Caco-2 (cell line): ENCODE measurements at places on chromosomes 7 and 10. TPM values are rescaled to one million over a fixed set of nuclear protein-coding genes. Genes with fewer than 3 reads are reported as not detected.

Gene GIMAP4
- not detected in 2 replicates for total RNA-seq

Gene COPS6
- total RNA-seq = 142 and 150 TPM in 2 replicates

GRCh38 chr7:155660059-155660757, 15.7 kb downstream of the RBM33 start:
- no peaks in the 10 kb centered on the region for H3K36me3 ChIP-seq
- H3K4me3 ChIP-seq = no peak overlapping the region
- H3K27me3 ChIP-seq = no peaks in the 10 kb centered on the region
- H3K4me1 ChIP-seq = no peaks in the 10 kb centered on the region

- no peak overlapping the region for H3K4me3 ChIP-seq
- DNase-seq = no peak
- no peak overlapping the region for H3K27ac ChIP-seq
- H3K4me1 ChIP-seq = no peaks in the 10 kb centered on the region
- H3K36me3 ChIP-seq = no peaks in the 10 kb centered on the region
Observed at GRCh38 chr7:25884265-25884828, 267.7 kb upstream of the NFE2L3 start.

GRCh38 chr7:25786936-25787335, 365.1 kb upstream of the NFE2L3 start:
- no peak for DNase-seq
- no peaks in the 10 kb centered on the region for H3K36me3 ChIP-seq
- no peak overlapping the region for H3K27ac ChIP-seq
- H3K4me3 ChIP-seq = no peak overlapping the region

DNA sequence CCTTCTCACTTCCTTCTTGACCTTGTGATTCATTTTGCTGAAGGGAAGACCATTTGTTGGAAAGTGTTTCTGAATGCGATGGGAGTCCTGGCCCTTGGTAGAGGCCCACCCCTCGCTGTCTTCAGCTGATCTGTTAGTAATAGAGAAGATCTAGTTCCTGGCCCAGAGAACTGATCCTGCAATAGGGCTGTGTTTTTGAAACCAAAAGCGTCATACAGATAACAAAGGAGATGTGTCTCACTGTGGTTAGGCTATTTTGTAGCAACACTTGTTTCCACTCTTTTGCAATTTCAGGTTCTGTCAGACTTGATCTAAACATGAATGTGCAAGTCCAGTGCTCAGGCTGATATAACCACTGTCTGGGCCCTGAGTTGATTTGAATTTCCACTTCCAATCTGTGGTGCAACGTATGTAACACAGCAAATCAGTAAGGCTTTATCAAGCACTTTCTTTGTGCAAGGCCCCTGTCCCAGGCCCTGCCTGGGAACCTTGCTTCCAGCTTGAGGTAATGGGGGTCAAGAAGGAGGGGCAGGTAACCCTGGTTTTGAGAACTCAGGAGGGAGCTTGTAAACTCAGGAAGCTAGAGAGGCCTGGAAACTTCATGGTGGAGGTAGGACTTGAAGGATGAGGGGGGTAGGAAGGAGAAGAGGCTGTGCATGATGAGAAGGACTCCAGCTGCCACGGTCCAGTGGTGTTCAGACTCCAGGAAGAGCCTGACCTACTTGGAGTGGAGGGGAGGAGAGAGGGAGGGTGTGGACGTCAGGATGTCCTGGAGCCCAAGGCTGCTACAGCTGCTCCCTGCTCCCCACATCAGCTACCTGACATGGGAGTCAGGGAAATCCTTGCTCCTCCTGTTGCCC, 42.2 kb upstream of the SRGN start:
- no peaks in the 10 kb centered on the region for H3K4me1 ChIP-seq
- H3K27me3 ChIP-seq = no peaks in the 10 kb centered on the region
- DNase-seq = no peak
- no peaks in the 10 kb centered on the region for H3K36me3 ChIP-seq
- no peak overlapping the region for H3K27ac ChIP-seq

DNA sequence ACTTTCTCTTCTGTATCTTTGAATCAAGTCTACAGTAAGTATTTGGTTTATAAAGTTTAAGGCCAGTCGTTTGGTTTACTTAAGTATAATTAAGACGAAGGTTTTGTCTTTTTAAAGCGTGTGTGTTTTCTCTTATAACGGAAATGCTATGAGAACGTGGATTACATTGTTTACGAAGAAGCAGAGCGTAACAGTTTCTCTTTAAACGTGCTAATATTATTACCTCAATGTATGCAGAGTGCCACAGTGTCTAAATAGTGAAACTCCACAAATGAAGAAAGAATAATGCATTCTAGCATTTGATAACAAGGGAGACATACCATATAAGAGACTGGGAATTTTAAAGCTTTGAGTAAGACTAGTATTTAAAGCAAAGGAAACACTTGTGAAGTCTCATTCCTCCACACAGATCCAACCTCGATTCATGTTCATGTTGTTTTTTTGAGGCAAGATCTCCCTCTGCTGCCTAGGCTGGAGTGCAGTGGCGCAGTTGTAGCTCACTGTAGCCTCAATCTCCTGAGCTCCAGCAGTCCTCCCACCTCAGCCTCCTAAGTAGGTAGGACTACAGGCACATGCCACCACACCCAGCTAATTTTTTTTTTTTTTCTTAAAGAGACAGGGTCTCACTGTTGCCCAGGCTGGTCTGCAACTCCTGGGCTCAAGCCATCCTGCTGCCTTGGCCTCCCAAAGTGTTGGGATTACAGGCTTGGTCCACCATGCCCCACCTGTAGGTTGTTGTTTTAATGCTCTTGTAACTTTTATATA, 75.1 kb downstream of the ANKRD61 start:
- H3K4me3 ChIP-seq = peak overlapping the region; percentile 90
- DNase-seq = peak; percentile 45
- peak overlapping the region; percentile 48 for H3K27ac ChIP-seq

DNA sequence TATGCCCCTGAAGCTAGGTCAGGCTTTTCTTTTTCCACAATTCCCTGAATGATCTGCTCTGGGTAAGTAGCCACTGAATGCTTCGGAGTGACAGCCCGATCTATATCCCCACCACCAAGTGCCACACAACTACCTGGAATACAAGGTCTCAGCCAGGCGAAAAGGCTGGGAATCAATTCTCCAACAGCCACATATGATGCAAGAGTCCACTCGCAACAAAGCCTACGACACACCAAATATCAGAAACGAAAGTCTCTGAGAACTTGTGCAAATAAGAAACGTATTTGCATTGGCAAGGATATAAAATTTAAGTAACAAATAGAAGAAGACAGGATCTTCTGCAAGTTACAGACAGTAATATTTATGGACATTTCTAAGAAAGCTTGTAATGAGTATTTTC, 5.7 kb downstream of the HIPK2 start:
- H3K4me3 ChIP-seq = no peak overlapping the region
- H3K27me3 ChIP-seq = no peaks in the 10 kb centered on the region
- DNase-seq = no peak
- H3K27ac ChIP-seq = no peak overlapping the region
- H3K4me1 ChIP-seq = no peaks in the 10 kb centered on the region; the same call in 1 of the 2 replicates
- H3K36me3 ChIP-seq = no peaks in the 10 kb centered on the region

GRCh38 chr7:135180122-135180521, 9.6 kb upstream of the CYREN start:
- H3K4me1 ChIP-seq = 0 out of 2 replicates have a peak, but pooled peaks cover 6% of the 10 kb centered on the region
- H3K27me3 ChIP-seq = no peaks in the 10 kb centered on the region
- no peak for DNase-seq
- H3K27ac ChIP-seq = no peak overlapping the region
- H3K4me3 ChIP-seq = no peak overlapping the region

- no peak overlapping the region for H3K4me3 ChIP-seq
- no peaks in the 10 kb centered on the region for H3K27me3 ChIP-seq
- H3K4me1 ChIP-seq = no peaks in the 10 kb centered on the region
- H3K36me3 ChIP-seq = no peaks in the 10 kb centered on the region
- no peak overlapping the region for H3K27ac ChIP-seq
Observed at GRCh38 chr7:116610210-116610609, 61.8 kb upstream of the MET start.
